Iris pigment epithelial cell (primary cell): ENCODE measurements at places on chromosomes 12 and 14.

DNA sequence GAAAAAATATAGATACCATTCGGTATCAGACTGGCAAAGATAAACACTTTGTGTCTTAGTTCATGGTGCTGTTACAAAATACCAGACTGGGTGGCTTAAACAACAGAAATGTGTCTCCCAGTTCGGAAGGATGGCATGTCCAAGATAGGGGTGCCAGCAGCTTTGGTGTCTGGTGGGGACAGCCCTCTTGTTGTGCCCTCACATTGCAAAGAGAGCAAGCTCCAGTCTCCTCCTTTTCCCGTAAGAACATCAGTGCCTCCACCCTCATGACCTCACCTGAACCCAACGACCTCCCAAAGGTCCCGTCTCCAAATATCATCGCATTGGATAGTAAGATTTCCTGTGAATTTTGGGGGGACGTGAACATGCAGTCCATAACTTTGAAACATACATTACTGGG is 12.4 kb downstream of the ZBTB42 start:
- no peak for DNase-seq

- no peak for DNase-seq
These were observed 2.2 kb upstream of the LAG3 start for GRCh38 chr12:6770094-6770493.

DNA sequence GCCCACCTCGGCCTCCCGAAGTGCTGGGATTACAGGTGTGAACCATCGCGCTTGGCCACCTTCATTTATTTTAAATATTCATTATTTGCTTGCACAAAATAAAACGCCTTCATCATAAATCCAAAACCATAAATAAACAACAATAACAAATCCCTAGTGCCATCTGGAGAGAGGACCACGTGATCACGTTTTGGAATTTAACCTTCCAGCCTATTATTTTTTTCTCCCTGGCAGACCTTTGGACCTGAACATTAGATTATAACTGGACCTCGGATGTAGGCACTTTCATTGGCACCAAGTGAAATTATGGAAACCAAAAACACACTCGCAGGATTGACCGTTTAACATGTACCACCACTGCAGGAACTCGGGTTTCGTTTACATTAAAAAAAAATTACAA is 2.0 kb downstream of the DNAH10 start:
- no peak for DNase-seq

GRCh38 chr14:99748529-99748928 is 44.7 kb upstream of the EML1 start:
- no peak for DNase-seq

- no peak for DNase-seq
These were observed 5.0 kb upstream of the NUBPL start for GRCh38 chr14:31556191-31556590.

DNA sequence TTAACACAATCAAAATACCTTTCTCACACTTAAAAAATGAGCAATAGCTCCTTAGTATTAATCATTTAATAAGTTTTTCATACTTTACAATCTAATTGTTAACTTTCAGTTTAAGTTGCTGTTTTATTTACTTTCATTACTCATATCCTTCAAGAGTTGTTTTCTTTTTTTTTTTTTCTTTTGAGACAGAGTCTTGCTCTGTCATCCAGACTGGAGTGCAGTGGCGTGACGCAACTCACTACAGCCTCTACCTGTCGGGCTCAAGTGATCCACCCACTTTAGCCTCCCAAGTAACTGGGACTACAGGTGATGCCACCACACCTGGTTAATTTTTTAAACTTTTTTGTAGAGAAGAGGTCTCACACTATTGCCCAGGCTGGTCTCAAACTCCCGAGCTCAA is 16.1 kb downstream of the ZBTB1 start:
- DNase-seq: no peak

DNA sequence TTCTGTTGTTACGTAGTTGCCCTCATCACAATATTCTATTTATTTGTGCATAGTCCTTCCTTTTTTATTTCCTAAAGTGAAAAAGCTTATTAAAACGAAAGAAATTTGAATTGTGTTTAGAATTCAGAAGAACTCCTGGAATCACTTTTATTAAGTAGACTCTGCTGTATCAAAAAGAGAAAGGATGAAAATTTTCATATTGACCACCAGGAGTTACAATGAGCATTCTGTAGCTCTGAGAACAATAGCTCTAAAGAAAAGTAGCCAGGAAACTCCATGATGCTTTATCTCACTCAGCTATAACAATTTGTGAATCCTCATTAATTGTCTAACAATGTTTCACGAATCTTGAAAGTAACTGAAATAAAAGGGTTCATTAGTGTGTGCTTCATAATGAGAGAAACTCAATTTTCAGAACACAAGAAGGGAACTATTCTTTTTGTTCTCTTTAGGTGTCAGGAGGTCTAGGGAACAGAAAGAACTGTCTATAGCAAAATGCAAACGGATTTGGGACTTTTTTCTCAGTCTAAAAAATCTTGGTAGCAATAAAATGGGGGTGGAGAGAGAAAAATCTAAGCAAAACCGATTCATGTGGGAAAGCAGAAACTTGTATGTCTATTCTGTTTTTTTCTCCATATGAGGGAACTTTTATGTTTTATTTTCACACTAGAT is 19.3 kb downstream of the ASCL1 start:
- DNase-seq: no peak

- DNase-seq: no peak
These were observed 13.8 kb upstream of the POC1B start for GRCh38 chr12:89539426-89540223.

- DNase-seq: no peak
These were observed 6.4 kb upstream of the GPR68 start for GRCh38 chr14:91250912-91251311.

GRCh38 chr14:101098641-101099040 is 195.1 kb upstream of the RTL1 start:
- no peak for DNase-seq

DNA sequence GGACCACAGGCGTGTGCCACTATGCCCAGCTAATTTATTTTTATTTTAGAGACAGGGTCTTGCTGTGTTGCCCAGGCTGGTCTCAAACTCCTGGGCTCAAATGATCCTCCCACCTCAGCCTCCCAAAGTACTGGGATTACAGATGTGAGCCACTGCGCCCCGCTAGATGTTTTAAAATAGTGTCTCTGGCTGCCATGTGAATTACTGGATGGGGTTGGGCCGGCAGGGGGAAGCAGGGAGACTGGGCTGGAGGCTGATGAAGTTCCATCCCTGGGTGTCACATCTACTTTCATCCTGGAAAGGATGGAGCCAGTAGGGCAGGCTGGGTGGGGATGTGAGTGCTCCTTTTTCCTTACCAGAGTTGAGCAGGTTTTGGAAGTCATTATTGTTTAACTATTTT is 46.1 kb downstream of the DNAH10 start:
- DNase-seq: peak; percentile 13

- DNase-seq: no peak
These were observed 659.1 kb downstream of the NRXN3 start for GRCh38 chr14:78829274-78829673.

DNA sequence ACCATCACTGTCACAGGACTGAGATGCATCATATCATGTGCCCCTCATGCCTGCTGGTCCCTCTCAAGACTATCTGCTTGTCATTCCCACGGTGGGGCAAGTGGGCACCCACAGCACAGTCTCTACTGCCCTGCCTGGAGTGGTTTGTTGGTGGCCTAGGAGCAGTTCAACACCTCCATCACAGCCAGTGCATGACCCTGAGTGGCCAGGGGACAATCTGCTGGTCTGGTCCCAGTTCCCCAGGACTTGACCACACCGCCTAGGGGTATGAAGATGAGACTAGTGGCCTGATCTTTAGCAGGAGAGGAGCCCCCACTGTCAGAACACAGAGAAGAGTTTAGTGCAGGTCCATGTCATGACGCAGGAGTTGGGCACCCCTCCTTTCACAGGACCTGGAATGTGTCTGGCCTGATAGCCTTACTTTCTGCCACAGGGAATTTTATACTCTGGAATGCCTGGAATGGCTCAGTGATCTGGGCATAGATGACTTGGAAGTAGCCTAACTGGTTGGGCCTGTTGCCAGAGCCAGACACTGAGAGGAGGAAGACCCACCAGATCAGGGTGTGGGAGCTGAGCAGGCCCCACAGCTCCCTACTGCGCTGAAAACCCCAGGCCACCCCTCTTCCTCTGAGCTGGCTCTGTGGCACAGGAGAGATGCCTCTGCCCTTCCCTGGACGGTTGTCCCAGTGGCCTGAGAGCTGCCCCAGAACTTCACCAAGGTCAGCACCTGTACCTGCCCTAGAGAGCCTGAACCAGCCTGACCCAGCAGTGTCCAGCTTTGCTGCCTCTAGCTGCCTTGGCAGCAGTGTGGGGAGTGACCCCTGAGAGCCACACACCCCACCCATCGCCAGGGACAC is 83.3 kb downstream of the PUS7L start:
- DNase-seq: no peak

GRCh38 chr14:50828721-50829488 is 2.1 kb downstream of the NIN start:
- no peak for DNase-seq

DNA sequence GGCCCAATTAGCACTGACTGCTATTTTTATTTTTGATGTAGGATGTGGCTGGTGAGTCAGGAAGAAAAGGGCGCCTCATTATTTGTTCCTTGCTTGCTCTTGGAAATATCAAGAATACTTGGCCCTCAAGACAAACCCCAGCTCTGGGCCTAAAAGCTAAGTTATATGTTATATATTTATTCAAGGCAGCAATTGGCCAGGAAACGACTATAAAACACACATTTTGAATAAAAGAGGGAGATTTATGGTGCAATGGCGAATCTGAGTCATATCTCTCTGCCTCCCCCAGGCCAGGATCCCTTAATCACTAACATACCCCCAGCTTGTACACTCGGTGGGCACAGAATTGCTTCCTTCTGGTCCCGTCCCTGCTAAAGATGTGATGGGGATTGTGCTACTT is 63.3 kb downstream of the TBX5 start:
- no peak for DNase-seq

DNA sequence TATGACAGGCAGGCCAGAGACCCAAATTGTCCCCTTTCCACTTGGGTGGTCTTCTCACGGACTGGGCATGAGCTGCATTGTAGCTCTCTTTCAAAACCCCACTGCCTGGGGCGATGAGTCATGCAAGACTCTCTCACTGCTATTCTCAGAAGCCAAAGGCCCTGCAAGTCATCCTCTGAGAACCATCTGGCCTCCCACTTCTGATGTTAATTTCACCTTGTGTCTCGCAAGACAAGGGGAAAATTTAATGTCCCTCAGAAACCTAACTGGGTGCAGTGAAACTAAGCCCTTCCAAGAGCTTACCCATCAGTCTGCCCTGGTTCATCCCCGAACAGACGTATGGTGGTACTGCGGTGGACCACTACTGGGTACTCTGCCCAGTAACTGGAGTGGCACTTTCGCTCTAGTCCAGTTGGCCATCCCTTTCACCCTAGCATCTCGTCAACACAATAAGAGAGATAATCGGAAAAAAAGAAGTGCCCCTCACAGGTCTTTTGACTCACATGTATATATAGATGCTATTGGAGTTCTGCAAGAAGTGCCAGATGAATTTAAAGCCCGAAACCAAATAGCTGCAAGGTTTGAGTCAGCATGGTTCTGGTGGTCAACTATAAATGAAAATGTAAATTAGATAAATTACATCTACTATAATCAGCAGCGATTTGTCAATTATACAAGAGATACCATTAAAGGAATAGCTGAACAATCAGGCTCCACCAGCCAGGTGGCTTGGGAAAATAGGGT is 31.3 kb upstream of the LALBA start:
- DNase-seq: peak; percentile 65

GRCh38 chr12:124273630-124274029 is 21.3 kb upstream of the RFLNA start:
- DNase-seq: peak; percentile 65

DNA sequence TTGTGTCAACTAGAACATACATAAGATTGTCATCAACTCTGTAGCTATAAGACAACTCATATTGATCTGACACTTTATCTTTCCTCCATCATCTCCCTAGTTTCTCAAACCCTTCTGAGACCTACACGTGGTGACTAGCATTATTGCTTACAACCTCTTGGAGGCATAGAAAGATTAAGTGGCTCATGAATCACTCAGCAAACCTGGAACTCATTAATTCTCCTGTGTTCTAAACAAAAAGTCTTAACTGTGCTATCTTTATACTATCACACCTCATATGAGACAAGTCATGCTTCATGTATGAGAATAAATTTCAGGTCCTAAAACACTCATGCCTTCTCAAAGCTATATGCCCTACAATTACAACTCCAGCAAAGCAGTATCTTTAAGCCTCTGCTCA is 408.6 kb upstream of the SYT1 start:
- DNase-seq: no peak

DNA sequence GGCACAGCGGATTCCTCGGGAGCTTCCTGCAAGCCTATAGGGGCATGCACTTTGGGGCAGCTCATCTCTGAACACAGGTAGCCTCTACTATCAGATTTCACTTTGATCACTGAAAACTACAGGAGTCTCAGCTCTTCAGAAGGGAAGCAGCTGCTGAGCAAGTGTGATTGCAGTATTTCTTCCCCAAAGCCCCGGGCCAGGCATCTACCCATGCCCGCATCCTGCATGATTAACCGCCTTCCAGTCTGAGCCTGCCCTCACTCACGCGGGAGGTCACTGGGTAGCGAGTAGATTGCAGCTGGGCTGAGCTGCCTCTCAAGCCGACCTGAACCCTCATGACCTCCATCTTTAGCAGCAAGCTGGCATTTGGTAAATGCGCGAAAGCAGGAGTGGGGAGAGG is 334.7 kb downstream of the DPF3 start:
- DNase-seq: no peak

DNA sequence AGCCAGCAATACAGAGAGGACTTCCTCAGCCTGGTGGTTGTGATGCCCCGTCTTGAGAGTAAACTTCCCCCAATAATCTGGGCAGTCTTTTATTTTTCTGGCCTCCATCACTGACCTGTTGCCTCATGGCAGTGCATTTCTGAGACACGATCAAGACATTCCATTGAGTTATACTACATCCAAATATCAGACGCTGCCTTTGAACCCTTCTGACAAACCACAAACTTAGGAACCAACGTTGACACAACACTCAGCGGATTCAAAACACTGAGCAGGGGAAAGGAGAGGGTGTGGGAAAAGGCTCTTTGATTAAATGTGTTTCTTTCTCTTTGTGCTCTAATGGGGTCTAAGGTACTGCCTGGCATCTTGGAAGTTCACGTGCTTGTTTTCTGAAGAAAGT is 100.7 kb upstream of the TBX5 start:
- DNase-seq: no peak

DNA sequence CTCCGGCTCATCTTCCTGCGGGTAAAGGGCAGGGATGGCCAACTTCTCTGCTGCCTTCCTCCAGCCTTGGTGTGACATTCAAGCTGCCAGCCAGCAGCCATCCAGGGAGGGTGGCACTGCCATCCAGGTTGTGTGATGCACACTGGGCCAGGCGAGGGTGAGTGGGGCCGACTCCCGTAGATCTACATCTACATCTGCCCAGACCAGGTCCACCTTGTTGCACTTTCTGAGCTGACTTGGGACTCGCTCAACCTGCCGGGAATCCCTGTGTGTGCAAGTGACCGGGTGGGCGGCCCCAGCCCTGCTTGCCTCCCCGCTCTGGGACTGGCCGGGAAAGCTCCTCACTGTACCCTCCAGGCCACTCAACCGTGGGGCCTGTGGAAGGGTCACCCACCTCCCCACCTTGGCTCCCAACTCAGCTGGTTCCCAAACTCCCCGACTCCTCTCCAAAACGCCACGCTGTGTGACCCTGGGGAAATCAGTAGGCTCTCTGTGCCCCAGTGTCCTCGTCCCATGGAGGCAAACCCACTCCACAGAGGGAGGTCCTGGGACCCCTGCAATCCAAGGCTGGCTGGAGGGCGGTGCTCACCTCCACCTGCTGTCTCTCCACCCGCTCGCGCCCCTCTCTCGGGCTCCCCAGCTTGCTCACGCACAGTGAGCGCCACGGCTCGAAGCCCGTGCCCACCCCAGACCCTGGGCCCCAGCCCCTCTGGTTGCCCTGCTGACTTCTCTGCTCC is 14.7 kb downstream of the JAG2 start:
- no peak for DNase-seq

- peak; percentile 51 for DNase-seq
These were observed 5.0 kb upstream of the CSRP2 start for GRCh38 chr12:76883811-76884210.
